GDM1 (cell line): ENCODE measurements at places on chromosomes 4 and X.

GRCh38 chr4:159926871-159927270 lies 824.0 kb downstream of the RAPGEF2 start:
- no peak for DNase-seq

DNA sequence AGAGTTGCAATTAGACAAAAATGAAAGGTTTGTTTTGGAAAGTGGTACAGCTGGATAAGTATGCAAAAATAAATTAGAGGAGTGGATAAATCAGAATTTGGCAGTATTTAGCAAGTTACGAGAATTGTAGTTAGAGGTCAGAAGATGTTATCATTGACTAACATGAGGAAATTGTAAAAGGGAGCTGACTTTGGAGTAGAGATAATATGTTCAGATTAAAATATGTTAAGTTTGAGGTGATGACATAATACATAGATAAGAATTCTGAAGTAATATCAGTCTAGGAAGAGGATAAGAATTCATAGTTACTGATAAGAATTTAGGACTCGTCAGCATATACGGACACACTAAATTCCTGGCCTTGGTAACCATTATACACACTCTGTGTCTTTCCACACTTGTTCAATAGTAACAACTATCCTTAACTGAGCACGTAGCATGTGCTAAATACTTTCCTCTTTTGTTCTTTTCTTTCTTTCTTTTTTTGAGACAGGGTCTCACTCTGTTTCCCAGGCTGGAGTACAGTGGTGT lies 4.1 kb upstream of the EPGN start:
- no peak for DNase-seq

DNA sequence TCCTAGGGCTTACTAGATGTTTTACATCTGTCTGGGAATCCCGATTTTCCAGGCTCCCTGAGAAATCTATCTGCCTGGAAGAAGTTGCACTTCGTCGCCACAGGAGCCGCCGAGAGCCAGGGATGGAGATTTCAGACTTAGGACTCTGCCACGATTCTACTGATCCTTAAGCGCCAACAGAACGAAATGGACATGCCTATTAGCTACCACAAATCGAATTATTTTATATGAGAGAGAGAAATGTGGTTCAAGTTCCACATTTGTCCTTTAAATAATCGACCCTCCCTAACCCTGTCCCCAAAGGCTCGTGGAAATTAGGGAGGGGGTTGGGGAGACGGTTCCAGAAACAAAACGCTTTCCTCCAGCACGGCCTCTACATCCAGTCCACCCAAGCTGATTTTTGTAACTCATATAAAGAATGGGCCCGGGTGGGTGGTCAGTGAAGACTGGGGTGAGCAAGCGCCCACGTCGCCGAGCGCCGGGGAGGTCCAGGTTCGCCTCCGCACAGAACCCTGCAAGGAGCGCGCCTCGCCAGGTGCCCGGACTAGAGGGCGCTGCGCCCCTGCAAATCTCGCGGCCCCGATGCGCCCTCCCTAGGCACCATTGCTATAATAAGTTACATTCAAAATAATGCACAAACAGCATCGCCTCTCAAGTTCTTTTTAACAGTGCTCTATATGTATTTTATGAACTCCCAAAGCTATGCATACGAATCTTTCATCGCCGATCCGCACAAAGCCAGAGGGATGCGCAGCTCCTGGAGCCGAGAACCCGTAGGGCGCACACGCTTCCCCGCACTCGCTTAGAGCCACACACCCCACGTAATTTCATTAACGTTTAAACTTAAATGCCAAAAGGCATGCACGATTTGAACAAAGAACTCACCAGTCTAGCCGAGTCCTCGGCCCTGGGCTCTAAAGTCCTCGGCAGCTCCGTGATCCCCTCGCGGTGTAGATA lies 2.1 kb upstream of the FAT1 start:
- no peak for DNase-seq

DNA sequence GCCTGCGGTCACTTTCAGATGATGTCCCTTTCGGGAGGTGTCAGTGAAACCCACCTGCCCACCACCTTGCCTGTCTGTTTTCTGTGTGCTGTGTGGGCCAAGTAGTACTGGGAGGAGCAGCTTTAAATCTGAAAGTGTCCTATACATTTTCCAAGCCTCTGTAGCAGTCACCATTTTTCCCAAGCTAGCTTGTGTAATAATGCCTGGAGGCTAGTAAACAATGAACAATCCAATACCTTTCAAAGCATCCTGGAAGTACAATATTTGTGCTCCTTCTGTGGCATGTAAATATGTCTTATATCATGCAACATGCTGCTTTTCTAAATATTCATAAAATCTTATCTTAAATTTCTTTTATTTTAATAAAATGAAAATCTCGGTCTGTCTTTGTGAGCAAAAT lies 111.6 kb upstream of the C1GALT1C1 start:
- no peak for DNase-seq
